GM12892 (cell line): ENCODE measurements at places on chromosomes 5 and 9.

- no peak for DNase-seq
These were observed 36.2 kb upstream of the PRDM12 start for GRCh38 chr9:130627896-130628792.

DNA sequence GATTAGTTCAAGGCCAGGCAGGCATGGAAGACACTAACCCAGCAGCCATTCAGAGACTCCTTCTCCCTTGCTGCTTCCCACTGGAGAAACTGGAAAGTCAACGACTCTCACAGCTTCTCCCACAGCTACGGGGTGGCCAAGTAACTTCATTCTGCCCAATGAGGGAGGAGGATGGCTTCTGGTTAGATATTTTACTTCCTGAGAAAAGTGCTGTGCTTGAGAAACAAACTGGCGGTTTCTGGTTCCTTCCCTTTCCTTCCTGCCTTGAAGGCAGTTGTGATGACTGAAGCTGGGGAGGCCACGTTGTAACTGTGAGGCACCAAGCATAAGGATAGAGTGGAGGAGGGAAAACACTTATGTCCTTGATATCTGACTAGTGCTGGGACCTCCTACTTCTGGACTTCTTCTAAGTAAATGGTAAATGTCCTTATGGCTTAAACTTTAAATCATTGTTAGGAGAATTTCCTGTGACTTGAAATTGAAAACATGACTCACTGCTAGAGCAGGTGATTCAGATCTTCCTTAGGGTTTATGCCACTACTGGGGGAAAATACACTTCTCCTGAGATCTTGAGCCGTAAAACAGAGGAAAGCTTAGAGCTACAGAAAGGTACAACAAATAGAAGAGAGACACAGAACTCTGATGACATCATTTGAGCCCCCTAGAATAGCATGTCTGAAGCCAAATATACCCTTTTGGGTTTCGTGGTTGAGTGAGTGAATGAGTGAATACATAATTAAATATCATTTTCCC is 3.1 kb upstream of the GNPDA1 start:
- DNase-seq: no peak

DNA sequence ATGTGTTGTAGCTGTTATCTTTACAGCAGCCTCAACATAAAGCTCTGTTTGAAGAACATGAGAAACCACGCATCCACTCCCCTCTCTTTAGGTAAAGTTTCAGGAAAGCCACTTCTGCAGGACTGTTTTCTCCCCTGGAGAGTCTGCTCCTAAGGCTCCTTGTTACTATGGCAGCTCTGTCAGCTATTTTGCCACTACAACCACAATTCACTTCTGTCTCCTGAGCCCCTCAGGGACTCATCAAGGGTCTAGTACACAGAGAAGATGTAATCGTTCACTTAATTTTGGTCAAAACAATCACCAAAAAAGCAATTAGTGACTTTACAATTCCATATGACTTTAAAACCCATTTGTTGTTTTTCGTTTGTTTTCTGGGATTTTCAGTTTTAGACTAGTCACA is 157.7 kb downstream of the FBN2 start:
- DNase-seq: no peak

GRCh38 chr9:126205265-126205664 is 121.4 kb upstream of the MVB12B start:
- no peak for DNase-seq

DNA sequence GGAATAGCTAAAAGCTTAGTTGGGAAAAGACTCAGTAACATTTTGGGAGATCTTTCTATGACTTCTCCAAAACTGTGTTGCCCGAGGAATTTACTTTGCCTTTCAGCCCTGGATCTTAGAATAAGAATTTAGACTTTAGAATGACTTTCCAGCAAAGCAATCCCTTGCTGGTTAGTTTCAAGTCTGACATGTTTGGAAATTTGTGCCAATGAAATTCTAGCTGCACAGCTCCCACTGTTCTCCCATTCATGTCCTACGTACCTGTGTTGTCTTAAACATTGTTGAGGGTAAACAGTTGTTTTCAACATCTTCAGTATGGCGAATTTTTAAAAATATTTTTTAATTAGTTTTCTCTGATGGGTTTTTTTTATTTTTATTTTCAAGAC is 111.4 kb downstream of the CCDC192 start:
- no peak for DNase-seq

GRCh38 chr9:78014776-78015175 is 16.8 kb downstream of the GNAQ start:
- DNase-seq: no peak

GRCh38 chr5:173326501-173326960 is 1.7 kb downstream of the STC2 start:
- no peak for DNase-seq

GRCh38 chr5:10793785-10794184 is 32.8 kb upstream of the DAP start:
- DNase-seq: no peak

DNA sequence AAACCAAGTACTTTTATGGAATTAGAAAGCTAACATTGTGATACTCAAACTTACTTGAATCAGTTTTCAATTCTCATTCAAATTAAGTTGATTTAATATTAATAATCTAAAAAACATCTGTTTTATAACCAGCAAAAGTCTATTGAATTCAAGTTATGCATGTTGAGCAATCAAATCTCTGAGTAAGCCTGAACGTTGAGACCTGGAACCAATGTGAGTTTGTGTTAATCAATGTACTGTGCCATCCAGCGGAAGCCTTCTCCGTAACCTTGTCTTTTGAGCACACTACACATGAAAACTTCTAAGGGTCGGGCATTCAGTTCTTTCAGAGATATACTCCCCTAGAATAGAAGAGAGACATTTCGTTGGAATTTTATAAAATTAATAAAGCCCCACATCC is 25.9 kb downstream of the SAR1B start:
- DNase-seq: no peak

GRCh38 chr5:114319821-114320220 is 42.0 kb upstream of the KCNN2 start:
- DNase-seq: no peak

DNA sequence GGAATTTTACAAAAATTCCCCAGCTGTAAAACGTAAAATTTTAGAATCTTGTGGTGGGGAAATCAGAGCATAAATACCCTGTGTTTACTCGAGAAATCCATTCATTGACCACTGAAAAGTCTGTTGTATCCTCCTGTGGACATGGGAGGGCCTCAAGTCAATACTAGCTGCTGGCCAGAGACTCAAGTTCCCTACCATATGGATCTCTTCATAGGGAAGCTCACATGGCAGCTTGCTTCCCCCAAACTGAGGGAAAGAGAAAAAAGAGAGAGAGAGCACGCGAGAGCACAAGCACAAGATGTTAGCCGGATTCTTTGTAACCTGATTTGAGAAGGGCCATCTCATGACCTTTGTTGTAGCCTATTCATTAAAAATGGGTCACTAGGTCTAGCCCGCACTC is 591.9 kb downstream of the LRRC70 start:
- no peak for DNase-seq

GRCh38 chr9:91896097-91896496 is 53.9 kb downstream of the ROR2 start:
- DNase-seq: no peak

DNA sequence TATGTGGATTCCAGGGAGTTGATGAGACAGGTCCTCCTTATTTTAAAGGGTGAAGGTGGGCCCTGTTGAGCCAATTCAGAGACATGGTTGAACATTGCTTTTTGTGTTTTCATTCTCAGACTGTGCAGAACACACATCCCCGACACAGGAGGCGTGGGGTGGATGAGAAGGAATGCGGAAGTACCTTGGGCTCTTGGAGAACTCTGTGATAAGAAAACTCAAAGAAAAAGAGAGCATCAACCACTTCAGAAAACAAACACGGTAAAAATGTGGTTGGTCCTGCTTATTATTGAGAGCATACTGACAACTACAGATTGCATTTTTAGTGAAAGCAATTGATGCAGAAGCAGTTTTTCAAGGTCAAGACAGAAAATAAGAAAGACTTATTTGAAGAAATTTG is 659.8 kb downstream of the IRX1 start:
- no peak for DNase-seq

DNA sequence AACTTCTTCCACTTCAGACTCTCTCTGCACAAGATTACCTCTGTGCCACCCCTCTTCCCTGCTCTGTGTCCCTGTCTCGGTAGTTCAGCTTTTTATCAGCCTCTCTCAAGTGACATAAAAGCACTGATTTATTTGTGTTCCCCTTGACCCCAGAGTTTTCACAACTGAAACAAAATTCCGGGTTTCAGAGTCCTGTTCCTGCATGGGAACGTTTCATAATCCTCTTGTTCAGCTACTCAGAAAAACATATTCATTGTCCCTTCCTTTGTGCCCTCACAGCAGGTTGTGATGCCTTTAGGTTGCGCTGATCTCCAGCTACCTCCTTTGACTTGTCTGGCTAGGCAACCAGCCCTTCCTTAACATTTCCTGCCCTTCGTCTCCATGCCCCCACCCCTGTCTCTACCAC is 13.7 kb upstream of the ITGA1 start:
- no peak for DNase-seq

- DNase-seq: no peak
These were observed 521 bp upstream of the SLIT3 start for GRCh38 chr5:169301386-169301934.

DNA sequence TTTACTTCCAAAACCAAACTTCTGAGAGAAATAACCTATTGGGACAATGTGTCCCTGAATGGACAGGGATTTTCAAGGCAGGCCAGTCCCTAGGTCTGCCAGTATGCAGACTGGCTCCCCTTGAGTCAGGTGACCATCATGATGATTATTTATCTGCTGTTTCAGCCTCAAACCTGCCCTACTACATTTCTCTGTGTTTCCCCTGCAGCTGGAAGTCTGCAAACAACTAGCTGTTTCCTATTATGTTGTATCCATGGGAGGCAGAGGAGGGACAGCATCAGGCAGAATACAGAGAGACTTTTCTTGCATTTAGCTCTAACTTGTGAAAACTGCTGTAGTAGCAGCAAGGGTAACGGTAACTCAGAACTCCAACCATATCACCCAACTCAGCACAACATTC is 36.2 kb upstream of the IFNK start:
- DNase-seq: no peak

DNA sequence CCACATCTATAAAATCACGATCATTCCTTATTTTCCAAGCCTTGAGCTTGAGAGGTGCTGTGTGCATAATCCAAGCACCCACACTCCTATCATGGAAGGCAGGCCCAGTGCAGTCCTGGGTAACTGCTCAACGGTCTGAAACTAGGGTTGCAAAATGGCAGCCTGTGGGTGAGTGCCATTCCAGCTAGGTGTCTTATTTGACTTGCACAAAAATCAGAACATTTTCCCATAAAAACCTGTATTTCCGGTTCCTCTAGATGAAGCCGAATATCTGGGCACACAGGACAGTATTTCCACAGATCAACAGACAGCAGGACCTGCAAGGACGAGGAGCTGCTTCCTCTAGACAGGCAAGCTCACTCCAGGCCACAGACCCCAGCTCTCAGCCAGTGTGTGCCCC is 588.8 kb downstream of the BNC2 start:
- DNase-seq: no peak

- no peak for DNase-seq
These were observed 2.6 kb downstream of the PKD2L2 start for GRCh38 chr5:137891849-137892248.

- DNase-seq: no peak
These were observed 30.4 kb downstream of the FEM1C start for GRCh38 chr5:115514220-115514619.

DNA sequence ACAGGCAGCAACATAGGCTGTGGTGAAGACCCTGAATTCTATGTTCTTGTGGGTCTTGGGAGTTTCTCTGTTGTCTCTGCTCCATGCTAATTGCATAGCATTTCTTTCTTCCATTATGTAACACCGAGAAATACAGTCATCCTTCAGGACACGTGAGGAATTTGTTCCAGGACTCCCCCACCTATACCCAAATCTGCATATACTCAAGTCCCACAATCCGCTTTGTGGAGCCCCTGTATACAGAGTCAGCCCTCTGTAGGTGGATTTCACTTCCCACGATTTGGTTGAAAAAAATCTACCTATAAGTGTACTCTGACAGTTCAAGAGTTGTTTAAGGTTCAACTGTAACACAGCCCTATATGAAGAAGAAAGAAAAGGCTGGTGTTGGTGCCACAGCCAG is 22.1 kb downstream of the ANKRD33B start:
- no peak for DNase-seq

GRCh38 chr5:135076051-135076491 is 42.0 kb upstream of the PITX1 start:
- no peak for DNase-seq

GRCh38 chr9:6562201-6562600 is 83.3 kb downstream of the GLDC start:
- DNase-seq: no peak

DNA sequence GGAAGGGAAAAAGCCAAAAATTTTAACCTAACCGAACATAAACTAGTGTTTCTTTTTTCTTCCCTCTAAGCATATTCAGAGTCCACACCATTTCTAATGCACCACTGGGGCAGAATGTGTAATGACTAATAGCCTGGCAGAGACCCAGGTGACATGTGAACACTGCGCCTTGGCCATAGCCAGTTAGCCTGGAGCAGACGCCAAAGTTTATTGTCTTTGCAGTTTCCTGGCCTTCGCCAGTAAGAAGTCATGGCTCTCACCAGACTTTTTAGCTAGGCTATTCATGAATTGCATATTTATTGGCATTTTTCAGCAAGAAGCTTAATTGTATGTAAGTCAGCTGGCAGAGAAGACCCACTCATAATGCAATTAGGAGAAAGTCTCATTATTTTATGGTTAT is 182.8 kb upstream of the SLC27A6 start:
- DNase-seq: no peak

DNA sequence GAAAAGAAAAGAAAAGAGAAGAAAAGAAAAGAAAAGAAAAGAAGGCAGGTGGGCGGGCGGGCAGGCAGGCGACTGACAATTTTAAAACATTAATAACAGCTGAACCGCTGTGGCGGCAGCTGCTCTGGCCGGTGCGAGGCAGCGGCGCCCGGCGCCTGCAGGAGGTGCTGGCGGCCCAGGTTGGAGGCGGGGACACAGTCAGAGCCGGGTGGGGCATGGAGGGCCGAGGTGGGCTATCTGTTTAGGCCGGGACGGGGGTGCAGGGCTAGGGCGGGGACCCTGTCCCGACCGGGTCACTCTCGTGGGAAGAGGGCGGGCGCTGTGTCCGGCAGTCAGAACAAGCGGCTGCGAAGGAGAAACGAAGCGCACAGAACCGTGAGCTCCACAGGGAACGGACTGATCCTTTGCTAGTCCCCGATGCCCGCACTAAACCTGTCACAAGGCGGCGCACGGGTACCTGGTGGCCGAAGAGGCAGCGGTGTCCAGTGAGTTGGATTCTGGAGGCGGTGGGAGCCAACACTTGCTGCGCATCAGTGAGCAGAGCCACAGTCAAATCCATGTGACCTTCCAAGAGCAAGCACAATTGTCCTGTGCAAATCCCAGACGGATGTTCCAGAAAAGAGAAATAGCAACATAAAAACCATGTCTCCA is 13.6 kb upstream of the ALDOB start:
- peak; percentile 50 for DNase-seq

GRCh38 chr5:37619353-37619752 is 220.5 kb downstream of the GDNF start:
- DNase-seq: no peak
